Cardiac fibroblast (primary cell): ENCODE measurements at places on chromosomes 16 and 17.

DNA sequence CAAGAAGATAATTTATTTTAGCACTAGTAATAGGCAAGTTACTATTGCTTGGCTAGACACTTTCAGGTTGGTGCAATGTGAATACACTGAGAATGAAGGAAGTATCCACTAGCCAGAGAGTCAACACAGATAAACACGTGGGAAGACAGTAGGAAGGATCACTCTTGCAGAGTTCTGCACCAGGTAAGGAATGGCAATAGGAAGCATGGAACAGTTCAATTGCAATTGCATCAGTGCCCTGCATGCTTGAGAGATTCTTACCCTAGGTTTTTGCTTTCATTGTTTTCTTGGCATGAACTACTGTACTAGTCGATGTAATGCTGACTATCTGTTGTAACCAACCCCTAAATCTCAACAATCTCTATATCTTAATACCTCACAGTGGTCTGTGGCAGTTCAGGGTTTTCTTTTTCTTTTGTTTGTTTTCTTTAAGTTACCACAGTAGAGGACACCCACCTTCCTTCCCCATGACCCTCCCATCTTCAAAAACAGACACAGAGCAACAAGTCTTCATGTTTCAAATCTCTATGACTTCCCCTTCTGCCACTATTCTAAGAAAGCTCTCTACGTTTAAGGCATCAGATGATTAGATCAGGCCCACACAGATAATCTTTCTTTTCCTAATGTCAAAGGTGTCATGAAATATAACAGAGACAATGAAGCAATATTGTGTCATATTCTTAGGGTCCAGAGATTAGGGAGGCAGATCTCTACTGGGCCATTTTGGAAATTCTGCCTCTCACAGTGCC is 18.1 kb upstream of the ABCA8 start:
- DNase-seq, result no peak

DNA sequence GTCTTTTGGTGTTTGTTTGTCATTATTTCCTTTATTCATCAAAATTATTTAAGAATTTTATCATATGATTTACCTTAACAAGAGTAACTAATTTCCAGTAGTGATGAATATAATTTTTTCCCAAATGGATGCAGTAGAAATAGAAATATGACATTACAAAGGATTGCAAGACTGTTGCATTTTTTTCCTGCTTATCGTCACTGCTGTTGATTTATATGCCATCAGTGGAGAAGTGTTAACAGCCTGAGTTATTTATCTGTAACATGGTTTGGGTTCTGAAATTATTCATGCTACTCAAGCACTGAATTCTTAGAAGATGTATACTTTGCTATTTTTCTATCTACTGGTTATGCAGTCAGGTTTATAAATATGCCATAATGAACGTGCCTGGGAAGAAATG is 68.6 kb downstream of the TMEM100 start:
- DNase-seq, result no peak

GRCh38 chr16:11020792-11021551 is 76.6 kb downstream of the CLEC16A start:
- no peak for DNase-seq

DNA sequence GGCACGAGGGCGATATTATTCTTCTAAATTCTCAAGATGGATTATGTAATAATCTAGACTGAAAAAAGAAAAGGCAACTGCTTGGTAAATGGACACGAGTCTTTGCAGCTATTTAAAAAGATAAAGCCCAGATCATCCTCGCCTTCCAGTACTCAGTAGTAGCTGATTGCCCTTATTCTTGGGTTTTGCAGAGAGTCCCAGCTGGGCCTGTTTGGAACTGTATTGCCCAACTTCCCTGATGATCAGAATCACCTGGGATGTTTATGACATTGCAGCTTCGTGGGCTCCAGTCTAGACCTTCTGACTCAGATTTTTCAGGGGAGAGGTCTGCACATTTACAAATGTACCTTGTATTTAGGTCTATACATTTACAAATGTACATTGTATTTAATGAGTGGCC is 213.5 kb downstream of the RAB11FIP4 start:
- no peak for DNase-seq

- no peak for DNase-seq
Observed at GRCh38 chr17:2888326-2888725, 92.1 kb downstream of the RAP1GAP2 start.

- DNase-seq, result peak; percentile 8
Observed at GRCh38 chr17:69254187-69254586, 25.6 kb upstream of the ABCA10 start.

DNA sequence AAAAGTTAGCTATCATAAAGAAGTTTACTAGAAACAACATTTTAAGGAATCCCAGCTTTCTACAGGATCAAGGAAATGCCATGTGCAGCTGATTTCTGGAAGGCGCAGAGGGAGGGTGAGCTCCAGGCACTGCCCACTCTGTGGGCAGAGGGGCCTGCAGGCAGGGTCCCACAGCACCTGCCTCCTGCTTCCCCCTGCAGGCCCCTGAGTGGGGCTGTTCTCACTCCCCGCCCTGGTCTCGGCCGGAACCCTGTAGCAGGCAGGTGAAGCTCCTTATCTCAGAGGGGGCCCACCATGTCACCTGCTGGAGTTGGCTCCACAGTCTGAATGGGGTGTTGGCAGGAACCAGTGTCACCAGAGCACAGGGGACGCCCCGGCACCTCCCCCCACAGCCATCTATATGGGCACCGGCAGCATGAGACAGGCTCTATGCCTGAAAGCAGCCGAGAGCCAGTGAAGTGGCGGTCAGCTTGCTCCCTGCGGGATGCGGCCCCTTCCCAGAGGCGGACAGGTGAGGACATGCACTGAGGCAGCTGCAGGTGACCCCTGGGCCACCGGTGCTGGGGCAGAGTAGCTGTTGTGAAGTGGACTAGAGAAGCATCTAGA is 47.6 kb upstream of the FASN start:
- no peak for DNase-seq

DNA sequence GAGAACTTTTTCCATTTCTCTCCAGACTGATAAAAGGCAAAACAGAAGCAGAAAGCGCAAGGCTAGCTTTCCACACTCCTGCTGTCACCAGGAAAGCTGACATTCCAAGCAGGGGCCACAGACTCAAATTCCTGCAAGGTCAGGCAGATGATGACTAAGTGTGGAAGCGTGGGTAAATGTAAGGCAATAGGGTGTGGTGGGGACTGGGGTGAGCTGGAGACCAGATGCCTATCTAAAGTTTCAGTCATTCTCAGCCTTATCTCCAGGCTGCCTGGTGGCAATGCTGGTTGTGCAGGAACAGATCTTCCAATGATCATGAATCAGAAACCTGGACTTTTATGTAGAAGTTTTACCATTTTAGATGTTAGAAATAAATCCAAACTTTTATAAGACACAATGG is 224.1 kb downstream of the GSG1L start:
- DNase-seq, result no peak

- DNase-seq, result peak; percentile 94
Observed at GRCh38 chr16:15518381-15519351, 84.3 kb downstream of the BMERB1 start.

GRCh38 chr17:73411313-73411747 is 99.5 kb upstream of the CDC42EP4 start:
- no peak for DNase-seq

DNA sequence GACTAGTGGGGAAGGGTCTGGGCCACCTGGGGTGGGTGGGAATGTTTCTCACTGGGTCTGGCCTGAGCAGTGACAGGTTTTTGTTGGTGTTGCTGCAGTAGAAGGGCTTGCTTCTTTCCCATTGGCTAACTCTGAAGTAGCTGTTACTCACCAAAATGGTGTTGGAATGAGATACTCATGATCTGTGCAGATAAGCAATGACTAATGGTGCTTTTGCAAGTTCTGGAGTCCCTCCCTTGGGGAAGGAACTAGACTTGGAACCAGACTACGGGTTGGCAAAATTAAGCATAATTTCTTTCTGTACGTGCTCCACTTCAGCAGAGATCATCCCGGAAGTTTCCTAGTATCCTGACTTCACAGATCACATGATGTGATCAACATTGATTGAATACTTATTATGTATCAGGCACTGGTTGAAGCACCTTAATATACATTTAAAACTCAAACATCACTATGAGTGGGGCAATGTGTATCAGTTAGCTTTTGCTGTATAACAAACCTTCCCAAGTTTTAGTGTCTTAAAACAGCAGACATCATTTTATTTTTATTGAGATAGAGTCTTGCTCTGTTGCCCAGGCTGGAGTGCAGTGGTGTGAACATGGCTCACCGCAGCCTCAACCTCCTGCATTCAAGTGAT is 30.1 kb downstream of the CHP2 start:
- DNase-seq, result peak; percentile 12

GRCh38 chr17:81287741-81288430 is 7.2 kb downstream of the SLC38A10 start:
- DNase-seq, result no peak

DNA sequence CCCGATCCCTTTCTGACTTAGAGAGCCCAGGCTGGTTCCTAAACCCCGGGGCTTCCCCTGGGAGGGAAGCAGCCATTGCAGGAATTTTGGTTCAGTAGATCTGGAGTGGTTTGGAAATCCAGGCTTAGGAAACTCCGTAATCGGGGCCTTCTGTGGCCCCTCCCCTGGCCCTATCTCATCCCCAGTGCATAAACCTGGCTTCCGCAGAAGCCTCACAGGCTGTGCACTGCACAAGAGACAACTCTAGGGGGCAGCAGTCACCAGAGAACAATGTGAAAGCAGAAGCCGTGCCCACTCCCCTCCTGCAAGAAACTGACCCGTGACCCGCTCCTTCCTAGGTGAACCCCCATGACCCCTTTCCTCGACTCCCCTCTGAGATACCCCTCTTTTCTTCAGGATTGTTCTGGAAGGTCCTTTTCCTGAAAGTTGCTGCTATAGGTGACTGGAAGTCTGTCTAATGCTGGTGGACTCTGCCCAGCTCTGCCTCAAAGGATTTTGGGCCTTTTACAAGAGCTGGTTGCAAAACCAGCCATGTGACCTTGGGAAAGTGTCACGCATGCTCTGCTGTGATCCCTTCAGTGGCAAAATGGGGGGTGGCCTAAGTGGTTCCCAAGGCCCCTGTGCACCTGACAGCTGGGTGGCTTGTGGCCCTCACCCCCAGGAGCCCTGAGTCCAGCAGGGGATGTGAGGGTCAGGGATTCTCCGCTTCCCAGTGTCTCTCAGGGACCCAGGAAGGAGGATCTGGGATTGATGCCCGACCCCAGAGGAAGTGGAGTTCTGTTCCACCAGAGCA is 14.4 kb downstream of the GUCY2D start:
- peak; percentile 63 for DNase-seq

GRCh38 chr16:50520451-50521245 is 27.5 kb upstream of the NKD1 start:
- no peak for DNase-seq

GRCh38 chr16:69932228-69932627 is 18.9 kb upstream of the CLEC18A start:
- no peak for DNase-seq

- DNase-seq, result no peak
Observed at GRCh38 chr17:76213491-76213890, 26.8 kb downstream of the RNF157 start.

GRCh38 chr16:54066451-54067105 is 220.0 kb downstream of the IRX3 start:
- DNase-seq, result peak; percentile 10

DNA sequence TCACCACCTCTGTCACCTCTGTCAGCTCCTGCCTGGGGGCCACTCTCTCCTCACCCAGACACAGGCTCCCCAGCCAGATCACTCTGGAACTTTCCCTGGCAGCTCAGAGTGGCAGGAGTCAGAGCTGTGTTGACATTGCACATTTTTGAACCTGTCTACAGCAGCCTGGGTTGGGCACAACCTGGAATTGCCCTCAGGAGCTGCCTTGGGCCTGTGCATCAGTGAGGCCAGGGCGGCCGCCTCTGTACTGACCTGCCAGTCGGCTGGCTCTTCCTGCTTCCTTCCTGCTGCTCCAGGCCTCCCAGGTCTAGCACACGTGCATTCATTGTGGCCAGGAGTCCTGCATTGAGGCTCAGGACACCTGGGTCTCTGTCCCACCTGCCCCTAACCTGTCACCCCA is 14.2 kb upstream of the TMEM11 start:
- no peak for DNase-seq

DNA sequence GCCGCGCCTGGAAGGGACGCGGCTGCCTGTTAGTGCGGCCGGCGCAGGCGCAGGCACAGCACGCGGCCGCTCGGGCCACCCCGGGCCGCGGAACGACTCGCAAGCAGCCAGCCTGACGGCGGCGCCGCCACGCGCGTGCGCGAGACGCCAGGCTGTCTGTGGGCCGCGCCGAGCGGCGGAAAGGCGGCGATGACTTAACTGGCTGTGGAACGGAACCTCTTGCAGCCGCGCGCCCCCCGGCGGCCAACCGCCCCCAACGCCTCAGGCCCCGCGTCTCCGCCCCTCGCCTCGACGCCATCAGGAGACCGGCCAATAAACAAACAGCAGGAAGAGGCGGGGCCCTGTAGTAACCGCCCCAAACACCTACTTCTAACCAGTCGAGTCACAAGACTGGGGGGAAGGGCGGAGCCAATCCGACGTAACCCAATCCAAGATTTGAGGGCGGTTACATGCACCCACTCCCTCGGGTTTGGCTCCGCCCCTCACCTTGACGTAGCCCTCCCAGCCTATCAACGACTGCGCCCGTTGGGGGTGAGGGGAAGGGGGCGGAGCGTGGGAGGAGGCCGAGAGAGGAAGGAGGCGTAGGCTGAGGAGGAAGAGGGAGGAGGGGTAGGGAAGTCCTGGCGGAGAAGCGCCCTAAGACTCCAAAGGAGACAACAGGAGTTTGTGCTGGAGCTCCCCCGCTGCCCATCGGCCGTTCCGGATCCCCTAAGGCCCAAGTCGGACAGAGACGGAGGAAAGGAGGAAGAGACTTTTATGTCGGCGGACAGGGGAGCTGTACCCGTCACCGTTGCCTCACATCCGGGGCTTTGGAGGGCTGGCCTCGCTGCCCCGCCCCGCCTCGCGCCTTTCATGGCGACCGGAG is at the start of gene FBRS:
TSS of gene FBRS (plus strand) at position 566 of the 865 bp plus-strand sequence. CDS start 1,088 bp downstream, outside the sequence.
- DNase-seq, result peak; percentile 100

GRCh38 chr17:78337244-78338109 is 22.4 kb downstream of the SOCS3 start:
- peak; percentile 97 for DNase-seq
